ENCODE measurements at places on chromosomes 13 and 19. TPM values are rescaled to one million over a fixed set of nuclear protein-coding genes. Genes with fewer than 3 reads are reported as not detected.

The FBXO17 gene
- total RNA-seq, result 7.2 TPM

The ITGBL1 gene
- 7.0 TPM for total RNA-seq

The ZNF443 gene
- 1.6 TPM for total RNA-seq

The COX6B1 gene
- 152 TPM for total RNA-seq

The CCDC106 gene
- total RNA-seq, result 3.2 TPM

The S1PR4 gene
- 1.1 TPM for total RNA-seq

The NLRP7 gene
- total RNA-seq, result not detected

DNA sequence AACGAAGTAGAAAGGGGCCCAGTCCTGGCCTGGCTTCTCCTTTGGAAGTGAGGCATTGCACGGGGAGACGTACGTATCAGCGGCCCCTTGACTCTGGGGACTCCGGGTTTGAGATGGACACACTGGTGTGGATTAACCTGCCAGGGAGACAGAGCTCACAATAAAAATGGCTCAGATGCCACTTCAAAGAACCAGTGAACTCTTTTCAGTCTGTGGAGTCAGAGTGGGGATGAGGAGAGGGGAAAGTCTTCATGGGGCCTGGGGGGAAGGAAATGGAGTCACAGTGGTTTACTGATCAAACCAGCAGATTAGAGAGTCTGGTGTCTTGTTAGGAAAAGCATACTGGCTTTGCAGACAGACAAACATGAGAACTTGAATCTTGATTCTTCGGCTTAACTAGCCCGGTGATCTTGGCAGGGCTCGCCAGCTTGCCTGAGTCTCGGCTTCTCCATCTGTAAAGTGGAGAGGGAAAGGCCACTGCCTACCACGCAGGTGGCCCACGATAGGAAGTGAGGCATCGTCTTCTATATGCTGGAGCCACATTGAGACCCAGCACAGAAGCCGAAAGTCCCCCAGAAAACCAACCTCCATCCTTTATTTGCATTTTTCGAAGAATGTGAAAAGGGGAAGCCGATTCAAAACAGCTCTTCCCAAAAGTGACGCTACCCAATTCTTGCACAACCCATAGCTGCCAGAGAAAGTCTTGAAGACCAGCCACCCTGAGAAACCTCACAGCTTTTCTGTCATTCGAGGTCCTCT is at the start of gene FFAR1:
FFAR1 (plus strand) TSS at position 732 of the 759 bp plus-strand sequence. CDS start 3,650 bp downstream, outside the sequence.
- no peaks in the 10 kb centered on the region for H3K27me3 ChIP-seq
- no peak within 1 kb of the TSS for H3K4me3 ChIP-seq
- no peaks in the 10 kb centered on the region for H3K4me1 ChIP-seq
- DNase-seq, result no peak
- H3K27ac ChIP-seq, result peak within 1 kb of the TSS; percentile 33

DNA sequence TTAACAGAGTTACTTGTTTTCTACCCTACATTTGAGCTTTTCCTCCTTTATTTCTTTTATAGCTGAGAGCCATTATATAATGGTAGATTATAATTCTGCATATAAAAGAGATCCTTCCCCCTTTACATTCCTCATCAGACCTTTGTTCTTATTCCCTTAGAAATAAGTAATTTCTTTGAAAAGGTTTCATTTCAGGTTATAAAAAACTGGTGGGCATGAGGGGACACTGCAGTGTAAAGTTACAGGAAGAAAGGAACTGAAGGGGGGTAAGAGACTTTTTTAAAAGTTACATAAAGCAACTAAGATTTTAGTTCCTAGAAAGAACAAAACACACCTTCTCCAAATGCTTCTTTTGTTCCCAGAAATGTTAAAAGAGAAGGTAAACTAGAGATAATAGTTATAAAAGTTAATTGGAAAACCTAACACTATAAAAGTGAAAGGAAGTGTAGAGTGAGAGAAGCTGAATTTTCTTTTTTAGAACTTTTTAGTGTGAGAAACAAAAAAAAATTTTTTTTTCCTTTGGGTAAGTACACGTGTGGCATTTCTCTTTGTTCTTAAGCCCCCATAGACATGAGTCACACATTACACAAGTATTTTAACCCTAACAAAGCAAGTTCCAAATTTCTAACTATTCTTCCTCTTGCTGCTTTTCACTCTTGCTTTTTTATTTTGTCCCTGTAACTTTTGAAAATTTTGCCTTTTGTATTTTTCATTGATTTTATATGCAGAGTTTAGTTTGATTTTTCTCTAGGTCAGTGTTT is 106.4 kb upstream of the MLNR start:
- no peak overlapping the region for H3K4me3 ChIP-seq
- peaks cover 22% of the 10 kb centered on the region for H3K4me1 ChIP-seq
- no peaks in the 10 kb centered on the region for H3K27me3 ChIP-seq
- DNase-seq, result no peak
- H3K27ac ChIP-seq, result no peak overlapping the region

DNA sequence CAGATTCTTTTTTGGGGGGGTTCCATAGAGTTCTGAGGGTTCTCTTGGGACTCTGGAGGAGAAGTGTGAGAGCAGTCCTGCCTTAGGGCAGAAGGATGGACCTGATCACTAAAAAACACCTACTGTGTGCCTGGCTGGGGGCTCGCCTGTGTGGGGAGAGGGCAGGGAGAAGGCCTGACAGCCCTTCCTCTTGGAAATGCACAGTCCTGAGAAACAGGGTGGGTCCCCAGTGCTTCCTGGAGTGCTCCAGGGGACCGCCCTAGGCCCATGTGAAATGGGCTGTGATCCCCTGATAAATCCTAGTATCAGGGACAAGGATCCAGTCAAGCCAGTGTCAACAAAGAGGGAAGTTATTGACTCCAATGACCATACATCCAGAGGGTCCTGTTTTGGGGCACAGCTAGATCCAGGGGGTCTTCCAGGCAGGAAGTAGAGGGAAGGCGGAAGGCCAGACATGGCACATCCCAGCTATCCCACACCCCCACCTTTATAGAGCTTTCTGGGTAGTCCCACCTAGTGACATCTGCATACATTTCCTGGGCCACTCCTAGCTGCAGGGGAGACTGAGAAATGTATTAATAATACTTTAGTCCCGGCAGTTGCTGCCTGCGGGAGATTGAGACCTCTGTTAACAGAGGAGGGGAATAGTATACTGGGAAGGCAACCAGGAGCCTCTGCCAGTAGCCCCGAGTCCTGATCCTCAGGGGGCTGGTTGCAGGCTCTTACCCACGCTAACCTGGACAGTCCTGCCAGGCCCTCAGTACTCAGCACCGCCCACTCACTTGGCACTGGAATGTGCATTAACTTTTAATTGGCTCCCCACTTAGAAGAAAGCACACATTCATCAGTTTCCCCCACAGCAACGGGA is 13.7 kb downstream of the BCKDHA start:
- no peak for DNase-seq
- no peaks in the 10 kb centered on the region for H3K27me3 ChIP-seq

- peak overlapping the region; percentile 73 for H3K27ac ChIP-seq
- H3K4me3 ChIP-seq, result no peak overlapping the region
Measured at GRCh38 chr19:56153507-56153906, 12.4 kb downstream of the ZNF444 start.

- H3K36me3 ChIP-seq, result no peaks in the 10 kb centered on the region
- DNase-seq, result peak; percentile 19
- no peaks in the 10 kb centered on the region for H3K27me3 ChIP-seq
- H3K4me1 ChIP-seq, result no peaks in the 10 kb centered on the region
- H3K4me3 ChIP-seq, result no peak overlapping the region
Measured at GRCh38 chr19:23070353-23071146, 46.3 kb upstream of the ZNF730 start.

- H3K27ac ChIP-seq, result peak overlapping the region; percentile 69
- H3K36me3 ChIP-seq, result no peaks in the 10 kb centered on the region
- H3K27me3 ChIP-seq, result no peaks in the 10 kb centered on the region
- H3K4me3 ChIP-seq, result peak overlapping the region; percentile 25
Measured at GRCh38 chr19:5104871-5105351, 136.0 kb downstream of the KDM4B start.

- H3K4me3 ChIP-seq, result no peak overlapping the region
- H3K36me3 ChIP-seq, result no peaks in the 10 kb centered on the region
- DNase-seq, result no peak
Measured at GRCh38 chr13:27289011-27289665, 18.5 kb downstream of the RASL11A start.

DNA sequence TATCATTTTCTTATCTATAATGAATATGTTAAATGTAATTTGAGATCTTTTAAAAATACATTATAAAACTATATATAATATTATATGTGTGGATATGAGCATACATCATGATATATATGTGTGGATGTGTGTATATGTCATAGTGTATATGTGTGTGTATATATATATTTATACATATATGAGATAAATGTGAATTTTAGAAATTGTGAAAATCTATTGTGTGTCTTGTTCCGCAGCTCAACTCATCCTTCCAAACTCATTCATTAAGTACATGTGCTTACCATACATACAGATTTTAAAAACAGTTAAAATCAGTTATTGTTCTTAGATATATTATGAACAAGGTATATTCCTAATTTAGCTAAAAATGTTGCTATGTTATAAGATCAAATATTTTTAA is 435.2 kb upstream of the MIR17HG start:
- no peaks in the 10 kb centered on the region for H3K27me3 ChIP-seq
- no peaks in the 10 kb centered on the region for H3K4me1 ChIP-seq
- no peak overlapping the region for H3K4me3 ChIP-seq
- no peak for DNase-seq
- no peak overlapping the region for H3K27ac ChIP-seq

- no peak for DNase-seq
- no peak overlapping the region for H3K4me3 ChIP-seq
- no peaks in the 10 kb centered on the region for H3K36me3 ChIP-seq
- no peaks in the 10 kb centered on the region for H3K27me3 ChIP-seq
- H3K4me1 ChIP-seq, result no peaks in the 10 kb centered on the region
Measured at GRCh38 chr13:104466016-104466415, 1399.8 kb upstream of the SLC10A2 start.

DNA sequence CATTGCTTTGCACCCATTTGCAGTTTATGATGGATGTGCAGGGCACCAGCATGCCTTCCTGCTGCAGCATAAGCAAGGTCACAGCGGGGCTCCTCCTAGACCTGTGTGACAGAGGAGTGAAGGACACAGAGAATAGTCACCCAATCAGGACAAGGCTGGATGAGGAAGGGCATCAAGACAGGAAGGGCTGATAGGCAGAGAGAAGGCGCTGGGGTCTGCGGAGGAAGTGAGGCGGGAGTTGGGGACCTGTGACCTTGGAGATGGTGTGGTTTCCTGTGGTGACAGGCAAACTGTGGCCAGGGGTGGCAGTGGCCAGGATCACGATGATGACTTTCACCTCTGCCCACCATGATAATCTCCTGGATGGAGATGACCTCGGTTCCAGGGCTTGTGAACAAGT is 16.4 kb upstream of the KCTD15 start:
- H3K4me3 ChIP-seq, result no peak overlapping the region
- DNase-seq, result no peak
- no peaks in the 10 kb centered on the region for H3K4me1 ChIP-seq
- no peak overlapping the region for H3K27ac ChIP-seq
- no peaks in the 10 kb centered on the region for H3K36me3 ChIP-seq
- no peaks in the 10 kb centered on the region for H3K27me3 ChIP-seq

- no peak overlapping the region for H3K4me3 ChIP-seq
- no peak for DNase-seq
- H3K27ac ChIP-seq, result no peak overlapping the region
- no peaks in the 10 kb centered on the region for H3K4me1 ChIP-seq
- no peaks in the 10 kb centered on the region for H3K36me3 ChIP-seq
Measured at GRCh38 chr13:109919715-109920375, 133.5 kb upstream of the IRS2 start.

DNA sequence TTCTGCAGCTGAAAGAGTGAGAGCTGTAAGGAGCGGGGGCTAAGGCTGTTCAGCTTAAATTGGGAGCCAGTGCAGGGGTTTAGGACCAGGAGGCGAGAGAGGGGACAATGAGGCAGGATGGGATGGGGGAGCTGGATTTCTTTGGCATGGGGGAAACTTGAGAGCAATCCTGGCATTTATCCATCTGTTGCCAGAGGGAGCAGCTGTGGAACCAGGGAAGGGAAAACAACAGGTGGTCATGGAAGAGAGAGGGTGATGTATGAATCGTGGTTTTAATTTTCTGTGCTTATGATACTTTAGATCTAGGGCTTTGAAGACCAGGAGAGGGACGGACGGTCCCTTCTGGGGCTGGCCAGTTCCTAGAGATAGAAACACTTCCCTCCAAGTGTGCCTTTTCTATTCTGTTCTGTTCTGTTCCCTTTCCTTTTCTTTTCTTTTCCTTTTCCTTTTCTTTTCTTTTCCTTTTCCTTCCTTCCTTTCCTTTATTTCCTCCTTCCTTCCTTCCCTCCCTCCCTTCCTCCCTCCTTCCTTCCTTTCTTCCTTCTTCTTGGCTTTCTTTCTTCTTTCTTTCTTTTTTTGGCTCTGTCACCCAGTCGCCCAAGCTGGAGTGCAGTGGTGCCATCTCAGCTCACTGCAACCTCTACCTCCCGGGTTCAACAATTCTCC is 16.0 kb upstream of the CCL25 start:
- H3K27ac ChIP-seq, result no peak overlapping the region
- H3K4me1 ChIP-seq, result no peaks in the 10 kb centered on the region
- H3K27me3 ChIP-seq, result no peaks in the 10 kb centered on the region
- no peak for DNase-seq
- H3K36me3 ChIP-seq, result no peaks in the 10 kb centered on the region
- no peak overlapping the region for H3K4me3 ChIP-seq

GRCh38 chr19:35629332-35629633 is 447 bp downstream of the RBM42 start:
- no peaks in the 10 kb centered on the region for H3K27me3 ChIP-seq
- DNase-seq, result no peak
- H3K27ac ChIP-seq, result peak overlapping the region; percentile 89
- H3K36me3 ChIP-seq, result no peaks in the 10 kb centered on the region
- peak overlapping the region; percentile 95 for H3K4me3 ChIP-seq

- no peak overlapping the region for H3K4me3 ChIP-seq
- no peaks in the 10 kb centered on the region for H3K27me3 ChIP-seq
- H3K27ac ChIP-seq, result no peak overlapping the region
- H3K4me1 ChIP-seq, result peaks cover 16% of the 10 kb centered on the region
- no peak for DNase-seq
Measured at GRCh38 chr13:20873348-20873747, 29.2 kb downstream of the XPO4 start.

- no peak overlapping the region for H3K27ac ChIP-seq
- no peaks in the 10 kb centered on the region for H3K36me3 ChIP-seq
- no peak overlapping the region for H3K4me3 ChIP-seq
Measured at GRCh38 chr13:113630804-113631203, 27.2 kb downstream of the ATP4B start.

DNA sequence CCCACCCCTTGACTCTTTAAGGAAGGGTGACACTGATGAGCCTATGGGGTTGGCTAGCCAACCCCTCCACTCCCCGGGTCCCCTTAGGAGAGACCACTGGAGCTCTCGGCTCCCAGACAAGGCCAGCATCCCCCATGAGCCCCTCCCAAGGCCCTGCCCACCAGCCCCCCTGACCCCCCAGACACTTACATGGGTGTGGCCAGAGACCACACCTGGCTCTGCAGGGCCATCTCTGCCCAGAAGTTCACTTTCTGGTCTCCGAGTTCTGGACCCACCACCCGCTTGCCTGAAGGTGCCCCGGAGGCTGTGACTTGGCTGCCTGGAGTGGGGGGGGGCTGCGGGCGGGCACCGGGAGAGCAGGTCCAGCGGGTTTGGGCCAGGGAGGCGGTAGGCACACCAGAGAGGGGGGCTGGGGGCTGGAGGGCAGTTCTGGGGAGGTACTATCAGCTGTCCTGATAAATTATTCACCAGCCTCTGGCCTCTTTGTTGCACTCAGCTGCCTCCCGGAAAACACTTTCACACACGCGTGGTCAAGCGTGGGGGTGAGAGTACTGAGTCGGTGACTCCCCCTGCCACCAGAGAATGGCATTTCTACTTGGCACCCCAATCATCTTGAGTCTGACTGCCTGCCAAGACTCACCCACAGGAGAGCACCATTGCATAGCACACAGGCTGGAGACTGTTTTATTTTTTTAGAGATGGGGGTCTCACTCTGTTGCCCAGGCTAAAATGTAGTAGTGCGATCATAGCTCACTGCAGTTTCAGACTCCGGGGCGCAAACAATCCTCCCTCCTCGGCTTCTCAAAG is at the start of gene PALM3:
PALM3 (minus strand) TSS at position 326 of the 807 bp plus-strand sequence; CDS start at position 230, 96 bp downstream.
- H3K36me3 ChIP-seq, result no peaks in the 10 kb centered on the region
- no peaks in the 10 kb centered on the region for H3K27me3 ChIP-seq
- H3K27ac ChIP-seq, result peak within 1 kb of the TSS; percentile 89
